ENCODE measurements at places on chromosomes 16 and 17.

GRCh38 chr17:47872651-47873161 lies 21.7 kb upstream of the SP6 start:
- no peak for DNase-seq

DNA sequence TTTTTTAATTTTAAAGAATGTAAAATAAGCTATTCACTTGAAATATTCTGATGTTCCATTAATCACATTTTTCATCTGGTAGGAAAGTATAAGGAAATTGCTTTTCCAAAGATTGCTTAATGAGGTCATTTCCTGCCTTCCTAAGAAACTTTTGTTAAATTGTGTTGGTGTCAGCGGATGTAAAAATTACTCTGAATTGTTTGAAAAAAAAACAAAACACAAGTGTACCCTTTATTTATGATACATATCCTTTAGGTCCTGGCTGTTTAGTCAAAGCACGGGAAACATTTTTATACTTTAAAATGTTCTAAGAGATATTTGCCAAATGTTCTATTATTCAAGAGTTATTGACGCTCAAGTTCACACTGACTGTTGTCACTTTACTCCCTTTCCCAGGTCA lies 1357.4 kb upstream of the GOT2 start:
- no peak for DNase-seq

DNA sequence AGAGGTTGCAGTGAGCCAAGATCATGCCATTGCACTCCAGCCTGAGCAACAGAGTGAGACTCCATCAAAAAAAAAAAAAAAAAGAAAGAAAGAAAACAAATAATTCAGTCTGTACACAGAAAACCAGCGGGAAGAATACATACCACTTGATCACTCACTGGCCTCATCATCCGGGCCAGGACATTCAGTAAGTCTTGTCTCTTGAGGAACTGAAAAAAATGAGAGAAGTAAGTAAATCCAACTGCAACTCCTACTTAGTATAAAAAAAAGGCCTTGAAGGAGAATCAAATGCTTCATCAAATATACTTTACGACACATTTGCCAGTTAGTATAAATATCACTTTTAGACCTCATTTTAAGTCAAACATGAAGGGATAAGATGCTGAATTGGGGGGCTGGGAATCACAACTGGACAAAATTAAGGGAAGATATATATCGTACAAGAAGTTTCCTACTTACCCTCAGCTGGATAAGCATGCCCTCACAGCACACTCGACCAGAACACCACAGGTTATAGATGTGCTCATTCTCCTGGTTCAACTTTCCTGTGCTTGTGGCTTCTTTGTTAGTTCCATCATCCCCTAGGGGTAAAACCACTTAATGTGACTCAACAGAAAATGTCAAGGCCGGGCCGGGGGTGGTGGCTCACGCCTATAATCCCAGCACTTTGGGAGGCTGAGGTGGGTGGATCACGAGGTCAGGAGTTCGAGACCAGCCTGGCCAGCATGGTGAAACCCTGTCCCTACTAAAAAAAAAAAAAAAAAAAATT lies 12.4 kb downstream of the CCDC47 start:
- DNase-seq = no peak

DNA sequence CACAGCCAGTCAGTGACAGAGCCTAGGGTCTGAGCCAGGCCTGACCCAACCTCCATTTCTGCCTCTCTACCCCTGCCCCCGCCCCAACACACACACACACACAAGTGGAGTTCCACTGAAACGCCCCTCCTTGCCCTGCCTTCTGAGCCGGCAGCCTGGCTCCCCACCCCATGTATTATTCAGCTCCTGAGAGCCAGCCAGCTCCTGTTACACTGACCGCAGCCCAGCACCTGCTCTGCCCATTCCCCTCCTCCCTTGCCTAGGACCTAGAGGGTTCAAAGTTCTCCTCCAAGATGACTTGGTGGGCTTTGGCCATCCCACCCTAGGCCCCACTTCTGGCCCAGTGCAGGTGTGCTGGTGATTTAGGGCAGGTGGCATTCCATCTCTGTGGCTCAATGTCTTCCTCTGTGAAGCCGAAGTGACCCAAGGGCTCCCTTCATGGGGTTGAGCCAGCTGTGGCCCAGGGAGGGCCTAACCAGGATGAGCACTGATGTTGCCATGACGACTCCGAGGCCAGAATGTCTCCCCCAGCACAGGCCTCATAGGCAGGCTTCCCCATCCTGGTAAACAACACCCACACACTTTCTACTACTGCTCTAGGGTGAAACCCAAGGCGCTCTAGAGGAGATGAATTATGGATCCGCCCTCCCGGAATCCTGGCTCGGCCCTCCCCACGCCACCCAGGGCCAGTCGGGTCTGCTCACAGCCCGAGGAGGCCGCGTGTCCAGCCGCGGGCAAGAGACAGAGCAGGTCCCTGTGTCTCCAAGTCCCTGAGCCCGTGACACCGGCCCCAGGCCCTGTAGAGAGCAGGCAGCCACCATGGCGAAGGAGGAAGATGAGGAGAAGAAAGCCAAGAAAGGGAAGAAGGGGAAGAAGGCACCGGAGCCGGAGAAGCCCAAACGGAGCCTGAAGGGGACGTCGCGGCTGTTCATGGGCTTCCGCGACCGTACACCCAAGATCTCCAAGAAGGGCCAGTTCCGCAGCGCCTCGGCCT lies 9.7 kb downstream of the MYO15A start:
- DNase-seq = no peak

DNA sequence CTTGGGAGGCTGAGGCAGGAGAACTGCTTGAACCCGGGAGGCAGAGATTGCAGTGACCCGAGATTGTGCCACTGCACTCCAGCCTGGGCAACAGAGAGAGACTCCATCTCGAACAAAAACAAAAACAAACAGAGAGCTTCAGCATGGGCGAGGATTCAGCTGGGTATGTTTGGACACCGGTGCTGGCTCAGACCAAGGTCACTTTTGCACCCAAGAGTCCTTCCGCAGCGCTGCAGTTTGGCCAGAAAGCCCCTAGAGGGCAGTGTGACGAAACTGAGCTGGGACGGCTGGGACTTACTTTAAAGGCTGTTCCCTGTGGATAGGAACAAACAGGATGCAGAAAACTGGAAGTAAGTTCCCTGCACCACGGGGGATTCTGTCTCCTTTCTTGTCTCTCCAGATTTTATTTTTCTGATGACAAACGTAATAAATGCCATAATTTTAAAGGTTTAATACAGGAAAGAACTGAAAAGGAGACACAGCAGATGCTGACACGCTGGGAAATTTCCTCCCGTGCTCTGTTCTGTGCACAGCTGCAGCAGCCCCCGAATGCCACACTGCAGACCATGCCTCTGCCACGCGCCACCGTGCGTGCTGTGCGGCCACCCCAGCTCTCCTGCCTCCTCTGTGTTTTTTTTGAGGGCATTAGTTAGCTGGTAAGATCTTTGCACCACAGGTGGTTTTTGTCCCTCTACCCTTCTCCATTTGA lies 25.2 kb upstream of the USP36 start:
- peak; percentile 66 for DNase-seq

DNA sequence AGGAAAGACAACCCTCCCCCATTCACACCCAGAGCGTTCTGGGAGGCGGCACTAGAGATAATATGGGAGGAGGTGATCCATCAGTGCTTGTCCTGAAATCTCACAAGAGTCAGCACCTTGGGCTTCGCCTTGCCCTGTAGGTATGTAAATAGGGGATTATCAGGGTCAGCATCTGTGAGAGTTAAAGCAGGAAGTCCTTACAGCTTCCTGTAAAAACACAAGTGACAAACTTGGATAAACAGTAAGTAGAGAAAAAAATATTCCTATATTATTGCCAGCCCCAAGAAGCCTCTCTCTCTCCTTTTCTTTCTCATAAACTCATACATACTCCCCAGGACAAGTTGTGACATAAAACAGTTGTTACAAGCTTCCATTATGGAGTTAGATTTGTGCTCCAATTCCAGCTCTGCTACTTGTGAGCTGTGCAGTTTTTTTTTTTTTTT lies 187.7 kb downstream of the MAF start:
- DNase-seq = no peak

GRCh38 chr16:3548859-3549258 lies 28.3 kb downstream of the NLRC3 start:
- DNase-seq = no peak

DNA sequence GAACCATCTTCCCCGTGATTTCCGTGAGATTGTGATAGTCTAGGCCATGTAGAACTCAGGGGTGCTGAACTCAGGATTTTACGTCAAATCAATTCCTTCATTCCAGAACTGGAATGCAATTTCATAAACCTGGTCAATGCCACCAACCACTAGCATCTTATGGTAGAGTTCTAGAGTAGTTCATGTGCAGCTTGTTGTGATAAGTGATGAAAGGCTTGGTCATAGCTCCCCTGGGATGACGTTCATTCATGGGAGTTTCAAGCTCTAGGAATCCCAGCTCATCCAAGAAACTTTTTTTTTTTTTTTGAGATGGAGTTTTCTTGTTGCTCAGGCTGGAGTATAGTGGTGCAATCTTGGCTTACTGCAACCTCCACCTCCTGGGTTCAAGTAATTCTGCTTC lies 3.7 kb upstream of the DPEP2 start:
- no peak for DNase-seq

- no peak for DNase-seq
Measured at GRCh38 chr16:24701521-24701951, 27.9 kb upstream of the TNRC6A start.

DNA sequence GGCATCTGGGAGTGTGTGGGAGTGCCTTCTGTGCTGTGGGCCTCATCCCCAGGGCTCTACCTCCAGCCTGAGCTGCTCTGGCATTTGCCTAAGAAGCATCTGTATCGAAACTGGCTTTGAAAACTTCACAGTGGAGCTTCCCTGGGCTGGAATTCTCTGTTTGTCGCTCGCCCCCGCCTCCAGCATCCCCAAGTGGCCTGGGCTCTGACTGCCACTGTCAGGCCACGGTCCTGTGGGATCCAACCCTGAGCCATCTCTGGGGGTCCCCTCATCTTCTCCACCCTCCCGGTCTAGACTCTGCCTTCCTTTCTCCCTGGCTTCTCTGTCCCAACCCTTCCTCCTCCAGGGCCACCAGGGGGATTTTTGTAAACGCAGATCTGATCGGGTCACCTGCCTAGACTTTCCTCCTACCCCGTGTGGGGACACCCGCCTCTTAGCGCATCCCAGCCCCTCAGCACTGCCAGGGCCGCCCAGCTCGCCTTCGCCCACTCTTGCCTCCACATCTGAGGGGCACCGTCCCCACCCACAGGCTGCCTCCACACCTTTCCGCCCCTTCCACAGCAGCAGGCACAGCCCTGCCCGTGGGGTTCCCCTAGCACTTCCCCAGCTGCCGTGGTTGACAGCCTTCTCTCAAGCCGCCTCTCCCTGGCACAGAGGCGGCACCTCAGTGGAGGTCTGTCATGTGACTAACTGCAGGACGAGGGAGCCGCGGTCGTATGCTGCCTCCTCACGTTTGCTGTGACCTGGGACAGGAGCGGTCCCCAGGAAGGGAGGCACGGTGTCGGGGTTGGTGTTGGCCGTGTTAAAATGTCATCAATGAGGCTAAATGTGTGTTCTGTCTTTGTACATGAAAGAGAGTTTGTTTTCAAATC lies 12.0 kb downstream of the TBC1D24 start:
- DNase-seq = peak; percentile 87

- DNase-seq = peak; percentile 45
Measured at GRCh38 chr16:10765772-10766171, 22.1 kb downstream of the NUBP1 start.

GRCh38 chr17:4087911-4088693 lies 54.7 kb downstream of the ZZEF1 start:
- no peak for DNase-seq

DNA sequence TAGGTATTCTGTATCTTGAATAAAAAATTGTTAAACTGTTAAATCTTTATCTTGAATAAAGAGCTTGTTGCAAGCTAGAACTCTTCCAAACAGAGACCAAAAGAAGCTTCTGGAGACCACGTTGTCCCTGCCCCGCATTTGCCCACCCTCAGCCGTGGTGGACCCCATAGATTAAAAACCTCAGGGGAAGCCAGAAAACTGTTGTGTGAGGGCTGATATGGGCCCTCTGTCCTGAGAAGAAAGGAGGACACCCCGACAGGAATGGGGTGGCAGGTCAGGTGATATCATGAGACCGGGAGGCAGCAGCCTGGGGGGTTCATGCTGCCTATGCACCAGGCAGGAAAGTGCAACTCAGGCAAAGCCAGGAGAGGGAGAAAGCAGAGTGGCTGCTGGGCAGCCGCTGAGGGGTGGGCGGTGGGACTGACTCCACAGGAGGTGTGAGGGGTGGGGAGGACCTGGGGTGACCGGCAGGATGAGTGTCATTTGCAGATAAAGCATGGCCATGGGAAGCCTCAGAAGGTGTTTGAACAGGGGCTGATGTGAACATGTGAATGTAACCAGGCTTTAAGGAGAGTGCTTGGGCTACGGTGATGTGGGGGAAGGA lies 147.8 kb downstream of the IRF8 start:
- DNase-seq = no peak
